ENCODE measurements at places on chromosomes 6 and 20.
A peak's percentile ranks its signal among the peaks of the same experiment; 100 is the strongest.

- DNase-seq: no peak
Measured at GRCh38 chr6:133756078-133756695, 132.7 kb upstream of the TCF21 start.

DNA sequence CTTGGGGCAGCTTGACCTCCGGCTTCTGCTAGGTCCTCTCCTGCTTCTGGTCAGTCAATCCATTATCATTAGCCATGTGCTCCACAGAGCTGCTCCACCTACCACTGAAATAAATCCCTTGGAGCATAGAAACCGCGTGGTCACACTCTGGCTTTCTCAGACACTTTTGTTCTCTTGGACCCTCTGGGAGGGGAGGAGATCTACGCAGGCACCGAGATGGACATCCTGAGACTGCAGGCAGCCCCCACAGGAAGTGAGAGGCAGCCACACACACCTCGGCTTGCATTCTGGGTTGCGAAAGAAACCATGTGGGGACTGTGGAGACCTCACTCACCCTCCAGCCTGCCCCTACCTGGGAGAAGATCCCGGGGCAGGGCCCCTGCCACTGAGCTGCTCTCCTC lies 79.5 kb downstream of the FYN start:
- no peak for DNase-seq

DNA sequence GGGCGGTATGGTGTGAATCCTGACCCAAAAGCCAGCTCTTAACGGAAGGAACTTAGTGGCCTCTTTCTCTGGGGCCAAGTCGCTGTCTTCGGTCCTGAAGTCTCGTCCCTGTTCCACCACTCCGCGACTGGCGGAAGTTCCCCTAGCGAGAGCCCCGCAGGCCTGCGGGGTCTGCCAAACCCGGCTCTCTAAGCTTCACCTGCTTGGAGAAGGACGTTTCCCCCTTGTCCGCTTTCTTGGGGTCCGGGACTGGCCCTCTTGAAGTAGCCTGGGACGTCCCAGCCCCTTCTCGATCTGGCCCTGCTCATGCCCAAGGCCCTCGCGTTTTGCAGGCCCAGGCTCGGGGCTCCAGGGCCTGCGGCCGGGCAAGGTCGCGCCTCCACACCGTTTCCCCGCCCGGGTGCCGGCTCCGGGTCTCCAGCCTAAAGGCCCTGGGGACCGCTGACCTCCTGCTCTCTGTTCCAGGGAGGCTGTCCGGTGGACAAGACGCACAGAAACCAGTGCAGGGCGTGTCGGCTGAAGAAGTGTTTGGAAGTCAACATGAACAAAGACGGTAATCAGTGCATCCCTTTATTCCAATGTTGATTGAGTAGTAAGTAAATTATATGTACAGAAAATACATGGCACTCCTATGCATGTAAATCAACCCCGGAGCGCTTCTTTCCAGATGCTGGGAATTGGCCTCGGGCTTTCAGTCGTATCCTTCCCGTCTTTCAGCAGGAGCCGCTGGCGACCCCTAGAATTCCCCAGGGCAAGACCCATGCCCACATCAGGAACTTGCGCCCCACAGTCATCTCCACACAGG lies 8.8 kb downstream of the NR2E1 start:
- DNase-seq: no peak

GRCh38 chr20:52150440-52151258 lies 40.9 kb downstream of the ZFP64 start:
- peak; percentile 68 for DNase-seq

DNA sequence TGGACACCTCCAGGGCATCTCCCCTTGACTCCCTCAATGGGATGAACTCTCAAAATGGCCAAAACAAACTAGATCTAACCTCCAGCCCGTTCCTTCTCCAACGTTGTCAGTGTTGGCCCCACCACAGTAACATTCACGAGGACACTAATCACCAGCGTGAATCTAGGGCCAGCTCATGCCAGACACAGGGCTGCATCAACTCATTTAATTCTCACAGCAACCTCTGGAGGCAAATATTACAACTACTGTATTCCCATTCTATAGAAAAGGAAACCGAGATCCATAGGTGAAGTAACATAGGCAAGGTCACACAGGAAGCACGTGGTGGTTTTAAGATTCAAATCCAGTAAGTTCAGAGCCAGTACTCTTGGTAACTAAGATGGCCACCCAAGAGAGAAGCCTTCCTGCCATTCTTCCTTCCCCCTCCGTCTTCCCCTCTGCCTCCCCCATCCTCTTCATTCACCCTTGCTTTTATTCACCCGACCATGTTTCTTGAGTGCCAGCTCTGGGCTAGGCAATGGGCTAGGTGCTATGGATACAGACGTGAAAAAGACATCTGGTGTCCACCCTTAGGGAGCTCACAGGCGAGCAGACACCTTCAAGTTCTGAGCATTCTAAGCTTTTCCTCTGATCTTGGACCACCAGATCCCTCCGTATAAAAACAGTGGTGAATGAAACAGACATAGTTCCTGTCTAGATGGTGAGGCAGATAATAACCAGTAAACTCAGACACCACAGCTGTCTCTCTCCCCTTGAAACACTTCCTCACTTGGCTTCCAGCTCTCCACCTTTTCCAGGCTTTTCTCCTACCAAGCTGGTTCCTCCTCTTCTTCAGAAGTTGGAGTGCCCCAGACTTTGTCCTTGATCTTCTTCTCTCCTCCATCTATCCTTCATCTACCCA lies 9.6 kb downstream of the CCM2L start:
- DNase-seq: no peak

DNA sequence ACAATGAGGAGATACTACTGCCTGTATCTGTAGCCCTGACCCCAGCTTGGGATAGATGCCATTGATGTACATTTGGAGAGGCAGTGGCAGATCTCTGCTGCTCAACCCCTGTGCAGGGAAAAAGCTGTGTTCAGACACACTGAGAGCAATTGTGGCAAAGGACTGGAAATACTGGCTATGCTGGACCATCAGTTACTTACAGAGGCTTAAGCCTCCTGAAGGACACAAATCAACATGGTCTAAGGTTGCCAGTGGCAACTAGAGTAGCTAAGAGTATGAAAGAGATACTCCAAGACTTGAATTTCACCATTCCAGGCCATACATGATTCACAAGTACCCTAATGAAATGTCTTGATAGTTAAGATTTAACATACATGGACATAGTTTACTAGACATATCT lies 32.4 kb upstream of the ENPP4 start:
- DNase-seq: no peak

- no peak for DNase-seq
Measured at GRCh38 chr6:4929097-4929718, 74.6 kb downstream of the RPP40 start.
